Mammary microvascular endothelial cell (primary cell): ENCODE measurements at places on chromosomes 7 and 10. TPM values are rescaled to one million over a fixed set of nuclear protein-coding genes. Genes with fewer than 3 reads are reported as not detected.

The SFMBT2 gene
- 1.6 and 1.8 TPM in 2 replicates for total RNA-seq

The KLF14 gene
- total RNA-seq = not detected in 2 replicates

The HEPACAM2 gene
- total RNA-seq = not detected in 2 replicates

The GRM8 gene
- total RNA-seq = 0.30 TPM in 1 of 2 replicates, not detected in the other

The TLL2 gene
- total RNA-seq = 0.15 and 0.27 TPM in 2 replicates

The MTURN gene
- total RNA-seq = 10.2 and 12.9 TPM in 2 replicates

The HOXA3 gene
- 11.0 and 11.1 TPM in 2 replicates for total RNA-seq

The RBP4 gene
- not detected in 2 replicates for total RNA-seq

The TCAF2 gene
- total RNA-seq = 16.5 and 19.4 TPM in 2 replicates

The ZCWPW1 gene
- total RNA-seq = 0.60 and 0.98 TPM in 2 replicates

The ETV1 gene
- total RNA-seq = 6.5 and 8.2 TPM in 2 replicates

The GARIN1A gene
- under 0.01 and 0.07 TPM in 2 replicates for total RNA-seq

The NANOS1 gene
- total RNA-seq = 0.13 and 0.25 TPM in 2 replicates

The AKR1B15 gene
- not detected in 2 replicates for total RNA-seq
